ENCODE measurements at places on chromosomes 7 and 10.

DNA sequence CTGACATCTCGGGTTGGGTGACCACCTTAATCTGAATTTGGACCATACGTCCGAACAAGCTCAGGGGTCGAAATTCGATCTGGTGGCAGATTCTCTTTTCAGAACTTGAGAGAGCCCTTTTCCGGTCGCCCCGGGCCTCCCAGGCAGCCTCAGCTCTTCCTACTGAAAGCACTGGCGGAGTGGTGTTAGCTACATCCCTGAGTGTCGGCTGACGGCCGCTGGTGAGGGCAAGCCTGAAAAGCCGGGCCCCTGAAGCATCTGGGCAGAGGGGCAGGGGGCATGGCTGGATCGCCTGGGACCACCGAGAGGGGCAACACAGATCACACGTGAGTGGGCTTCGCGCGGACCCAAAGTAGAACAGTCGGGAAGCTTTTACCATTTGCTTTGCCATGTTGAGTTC is 116.1 kb downstream of the SMURF1 start:
- H3K27ac ChIP-seq: no peak overlapping the region
- peaks cover 6% of the 10 kb centered on the region for H3K36me3 ChIP-seq
- H3K4me1 ChIP-seq: peaks cover 4% of the 10 kb centered on the region
- no peaks in the 10 kb centered on the region for H3K27me3 ChIP-seq

DNA sequence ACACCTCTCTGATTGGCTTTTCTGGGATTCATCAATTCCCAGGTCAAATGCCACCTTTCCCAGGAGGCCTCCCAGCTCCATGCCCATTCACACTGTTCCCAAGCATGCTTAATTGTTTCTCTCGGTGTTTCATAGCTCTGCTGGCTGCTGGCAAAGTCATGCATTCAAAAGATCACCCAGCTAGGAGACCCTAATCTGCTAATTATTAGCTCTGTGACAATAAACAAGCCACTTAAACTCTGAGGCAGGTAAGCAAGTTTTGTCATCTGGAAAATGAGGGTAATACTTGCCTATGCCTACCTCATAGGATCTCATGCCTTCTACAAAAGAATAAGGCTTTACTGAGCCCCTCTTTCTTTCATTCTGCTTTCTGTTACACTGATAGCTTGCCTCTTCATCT is 828 bp upstream of the KEL start:
- DNase-seq: no peak
- H3K27ac ChIP-seq: no peak overlapping the region
- no peaks in the 10 kb centered on the region for H3K27me3 ChIP-seq
- H3K4me3 ChIP-seq: no peak overlapping the region

- DNase-seq: no peak
- H3K4me3 ChIP-seq: no peak overlapping the region
- H3K27me3 ChIP-seq: no peaks in the 10 kb centered on the region
- no peak overlapping the region for H3K27ac ChIP-seq
These were observed 566.4 kb downstream of the GFRA1 start for GRCh38 chr10:115706488-115707076.

- no peak overlapping the region for H3K4me3 ChIP-seq
- H3K27ac ChIP-seq: no peak overlapping the region
- no peaks in the 10 kb centered on the region for H3K36me3 ChIP-seq
- H3K4me1 ChIP-seq: peaks cover 13% of the 10 kb centered on the region
- no peaks in the 10 kb centered on the region for H3K27me3 ChIP-seq
These were observed 21.0 kb downstream of the ACTA2 start for GRCh38 chr10:88931548-88931947.

Data from liver (tissue), 10 donors.